Stimulated activated CD4-positive, alpha-beta T cell treated with anti-CD3 and anti-CD28 coated beads, Interleukin-15, amount 100 ng/mL, for 24 hours (primary cell): ENCODE measurements at places on chromosomes 1 and 21.

GRCh38 chr1:82819234-82819633 lies 1018.5 kb downstream of the ADGRL2 start:
- no peak for DNase-seq

- no peak for DNase-seq
These were observed 524.5 kb downstream of the MATN1 start for GRCh38 chr1:30198795-30199403.

GRCh38 chr21:43190951-43191350 lies 22.1 kb downstream of the CRYAA start:
- no peak for DNase-seq

DNA sequence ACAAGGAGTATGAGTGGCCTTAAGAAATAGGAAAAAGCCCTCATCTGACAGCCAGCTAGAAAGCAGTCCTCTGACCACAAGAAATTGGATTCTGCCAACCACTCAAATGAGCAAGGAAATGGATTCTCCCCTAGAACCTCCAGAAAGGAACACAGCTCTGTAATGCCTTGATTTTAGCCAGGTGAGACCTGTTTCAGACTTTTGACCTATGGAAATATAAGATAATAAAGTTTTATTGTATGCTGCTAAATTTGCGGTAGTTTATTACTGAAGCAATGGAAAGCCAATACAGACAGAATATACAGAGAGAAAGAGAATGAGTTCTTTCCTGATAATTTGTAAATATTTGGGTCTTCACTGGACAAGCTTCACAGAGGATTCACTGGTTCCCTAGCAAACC lies 28.8 kb upstream of the SELE start:
- DNase-seq, result no peak

GRCh38 chr1:189211742-189212141 lies 1265.9 kb downstream of the BRINP3 start:
- no peak for DNase-seq

DNA sequence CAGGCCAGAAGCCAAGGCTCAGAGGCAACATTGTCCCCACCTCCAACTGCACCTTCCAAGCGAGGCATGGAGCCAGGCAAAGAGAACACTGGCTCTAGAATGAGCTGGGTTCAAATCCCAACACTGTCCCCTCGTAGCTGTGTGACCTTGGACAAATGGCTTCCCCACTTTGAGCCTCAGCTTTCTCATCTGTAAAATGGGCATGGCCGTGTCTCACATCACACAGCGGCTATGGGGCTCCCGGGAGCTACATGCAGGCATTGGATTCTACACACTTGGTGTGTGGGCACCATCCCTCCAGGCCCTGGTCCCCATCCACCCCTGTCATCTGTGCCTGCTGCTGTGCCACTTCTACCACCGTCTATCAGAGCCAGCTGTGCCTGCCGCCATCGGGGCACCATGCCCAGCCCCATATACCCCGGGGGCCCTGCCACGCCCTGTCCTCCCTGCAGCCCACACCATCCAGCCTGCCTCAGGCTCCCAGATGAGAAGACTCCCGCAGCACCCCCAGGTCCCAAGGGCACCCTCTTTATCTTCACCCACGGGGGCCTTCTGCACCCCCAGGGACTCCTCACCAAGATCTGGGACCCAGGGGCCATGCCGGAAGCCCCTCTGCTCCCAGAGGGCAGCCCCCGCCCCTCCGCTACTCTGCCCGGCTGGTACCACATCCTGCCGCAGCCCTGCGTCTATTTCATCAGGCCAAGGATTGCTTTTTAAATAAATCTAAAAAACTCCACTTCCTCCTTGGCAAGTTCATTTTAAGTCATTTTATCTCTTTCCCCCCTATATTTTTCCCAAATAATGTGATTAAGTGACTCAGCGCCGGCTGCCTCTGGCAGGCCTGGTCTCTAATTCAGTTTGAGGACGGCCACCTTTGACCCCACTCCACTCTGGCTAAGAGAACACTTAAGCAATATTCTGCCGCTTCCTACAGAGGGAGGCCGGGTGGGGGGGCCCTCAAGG lies 107.8 kb upstream of the TARDBP start:
- DNase-seq, result peak; percentile 34

- DNase-seq, result no peak
These were observed 20.7 kb downstream of the DAB1 start for GRCh38 chr1:57403201-57403600.

DNA sequence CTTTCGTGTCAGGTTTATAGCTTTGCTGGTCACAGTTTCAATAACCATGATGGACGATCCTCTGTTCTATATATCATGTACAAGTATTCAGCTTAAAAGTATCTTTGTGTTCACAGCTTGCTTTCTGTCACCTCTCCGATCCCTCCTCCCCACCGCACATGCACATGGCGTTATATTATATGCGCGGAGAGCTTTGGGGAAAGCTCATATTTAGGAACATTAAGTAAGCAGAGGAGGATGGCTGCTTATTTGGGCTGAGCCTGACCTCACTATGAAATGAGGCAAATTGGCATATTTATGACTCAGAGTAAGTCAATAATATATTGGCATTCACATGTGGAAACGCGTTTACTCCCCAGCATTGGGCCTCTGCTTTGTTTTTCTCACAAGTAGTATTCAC lies 360.5 kb downstream of the HLX start:
- no peak for DNase-seq

DNA sequence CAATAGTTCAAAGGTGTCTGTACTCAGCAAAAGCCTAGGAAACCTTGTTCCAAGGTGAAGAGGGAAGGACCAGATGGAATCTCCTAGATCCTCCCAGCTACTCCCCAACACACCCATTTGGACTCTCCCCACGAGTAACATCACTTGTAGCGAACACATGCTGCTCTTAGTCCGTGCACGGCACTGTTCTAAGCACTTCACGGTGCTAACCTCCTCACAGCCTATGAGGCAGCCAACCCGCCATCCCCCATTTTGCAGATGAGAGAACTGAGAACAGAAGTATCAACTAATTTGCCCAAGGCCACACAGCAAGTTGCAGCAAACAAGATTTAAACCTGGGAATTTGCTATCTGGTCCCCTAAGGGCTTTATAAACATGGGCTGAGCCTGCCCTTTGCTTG lies 24.3 kb downstream of the MRPL37 start:
- DNase-seq, result no peak

DNA sequence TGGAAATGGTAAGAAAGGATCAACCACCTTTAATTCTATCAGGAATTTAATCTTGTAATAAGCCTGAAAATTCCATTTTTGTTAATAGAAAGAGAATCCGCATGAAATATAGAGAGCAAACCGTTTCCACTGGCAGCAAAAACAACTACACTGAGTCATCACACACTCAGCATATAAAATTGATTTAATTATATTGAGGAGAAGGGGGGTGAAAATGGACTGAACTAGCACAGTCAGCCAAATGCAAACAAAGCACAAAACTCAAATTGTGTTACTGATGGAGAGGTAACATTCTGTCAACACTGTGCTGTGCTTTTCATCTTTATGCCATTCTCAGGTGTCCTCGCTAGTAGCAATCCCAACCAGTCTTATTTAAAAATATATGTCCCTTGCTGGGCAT lies 1583.9 kb downstream of the MRPL39 start:
- no peak for DNase-seq
